Activated T-helper 1 cell treated with Interleukin-2 at 50 U/mL for 16 hours (primary cell): ENCODE measurements at places on chromosomes 5 and 9.

DNA sequence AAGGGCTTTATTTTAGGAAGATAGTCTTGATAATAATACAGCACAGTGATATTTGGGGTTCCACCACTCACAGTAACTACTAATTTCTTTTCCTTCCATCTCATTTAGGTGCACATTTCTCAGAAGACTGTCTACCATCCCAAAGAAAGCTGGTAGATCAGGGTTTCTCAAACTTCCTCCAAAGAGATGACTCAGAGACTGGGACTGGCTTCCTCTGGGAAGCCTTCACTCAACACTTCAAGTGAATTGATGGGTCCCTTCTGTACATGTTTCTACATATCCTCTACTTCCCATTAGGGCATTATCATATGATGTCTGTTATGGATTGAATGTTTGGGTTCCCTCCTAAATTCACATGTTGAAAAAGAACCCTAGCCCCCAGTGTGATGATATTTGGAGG lies 138.5 kb downstream of the SPOCK1 start:
- no peak for DNase-seq

GRCh38 chr9:89486681-89487080 lies 11.2 kb downstream of the SEMA4D start:
- no peak for DNase-seq

DNA sequence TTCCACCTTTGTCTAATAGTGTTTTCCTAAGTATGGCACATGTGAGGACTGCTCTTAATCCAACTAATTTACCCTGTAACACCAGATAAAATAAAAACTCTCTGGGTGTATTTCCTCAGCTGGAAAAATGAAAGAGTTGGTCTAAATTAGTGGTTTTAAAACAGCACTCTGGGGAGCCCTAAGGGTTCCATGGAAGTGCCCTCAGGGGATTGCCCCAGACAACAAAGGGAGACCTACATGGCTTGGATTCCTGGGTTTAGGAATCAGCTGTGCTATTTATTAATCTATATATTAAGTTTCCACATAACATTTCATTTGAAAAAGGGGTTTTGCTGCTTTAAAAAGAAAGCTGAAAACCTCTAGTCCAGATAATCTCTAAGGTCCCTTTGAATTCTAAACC lies 20.2 kb downstream of the ADAMTS6 start:
- no peak for DNase-seq

DNA sequence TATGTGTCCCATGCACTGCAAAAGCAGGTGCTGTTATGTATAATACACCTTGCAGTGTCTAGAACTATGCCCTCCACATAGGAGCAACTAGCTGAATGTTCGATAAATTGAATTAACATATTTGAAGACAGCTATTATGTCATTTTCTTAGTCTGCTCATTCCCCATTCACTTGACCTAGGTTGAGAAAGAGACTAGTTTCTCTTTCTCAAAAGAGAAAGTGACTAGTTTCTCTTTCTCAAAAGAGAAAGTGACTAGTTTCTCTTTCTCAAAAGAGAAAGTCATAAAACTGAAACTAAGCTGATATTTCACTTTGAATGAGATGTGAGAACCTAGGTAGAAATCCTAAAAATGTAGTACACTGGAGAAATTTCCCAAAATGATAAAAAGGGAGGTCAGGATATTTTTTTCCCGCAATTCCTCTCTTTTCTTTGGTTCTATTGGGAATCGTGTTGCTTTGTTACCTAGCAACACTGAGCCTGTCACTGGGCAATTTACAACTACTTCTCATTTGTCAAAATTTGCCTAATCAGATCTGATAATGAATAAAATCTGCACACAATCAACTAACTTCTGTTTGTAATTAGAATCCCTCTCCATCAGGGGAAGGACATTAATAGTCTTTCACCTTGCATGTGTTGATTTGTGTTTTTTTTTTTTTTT lies 132.0 kb upstream of the GRIA1 start:
- DNase-seq = no peak

GRCh38 chr9:128125580-128126354 lies 1.8 kb downstream of the PTGES2 start:
- no peak for DNase-seq

DNA sequence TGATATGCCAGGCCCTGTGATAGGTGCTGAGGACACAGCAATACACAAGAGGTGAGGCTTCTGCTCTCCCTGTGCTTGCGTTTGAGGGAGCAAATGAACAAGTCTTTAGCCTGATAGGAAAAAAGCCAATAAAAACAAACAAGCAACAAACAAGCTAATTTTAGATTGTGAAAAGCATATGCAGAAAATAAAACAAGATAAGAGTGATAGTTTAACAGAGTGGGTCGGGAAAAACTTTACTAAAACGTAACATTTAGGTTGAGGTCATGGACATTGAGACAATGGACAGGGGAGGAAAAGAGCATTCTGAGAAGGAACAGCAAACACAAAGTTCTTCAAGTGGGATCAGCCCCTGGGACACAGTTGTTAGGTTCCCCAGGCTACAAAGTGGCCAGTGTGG lies 4.3 kb downstream of the SMIM3 start:
- DNase-seq = no peak

GRCh38 chr9:133453651-133454050 lies 6.1 kb upstream of the CACFD1 start:
- no peak for DNase-seq

DNA sequence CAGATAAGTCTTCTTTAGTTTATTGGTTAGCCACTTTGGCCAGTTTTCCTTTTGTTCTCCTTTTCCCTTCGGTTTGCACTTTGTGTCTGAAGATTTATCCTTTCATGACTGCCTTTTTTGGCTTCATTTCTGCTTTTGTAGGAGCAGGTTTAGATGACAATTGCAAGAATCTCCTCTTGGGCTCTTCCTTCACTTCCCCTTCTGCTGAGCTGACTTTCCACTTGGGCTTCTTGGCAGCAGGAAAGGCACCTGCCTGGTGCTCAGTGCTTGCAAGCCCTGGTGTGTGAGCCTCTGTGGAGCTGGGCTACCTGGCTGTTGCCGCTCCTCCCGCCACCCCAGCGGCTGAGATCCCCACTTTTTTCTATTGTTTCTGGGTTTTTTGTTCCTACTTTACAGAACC lies 7.3 kb downstream of the CCDC112 start:
- no peak for DNase-seq

DNA sequence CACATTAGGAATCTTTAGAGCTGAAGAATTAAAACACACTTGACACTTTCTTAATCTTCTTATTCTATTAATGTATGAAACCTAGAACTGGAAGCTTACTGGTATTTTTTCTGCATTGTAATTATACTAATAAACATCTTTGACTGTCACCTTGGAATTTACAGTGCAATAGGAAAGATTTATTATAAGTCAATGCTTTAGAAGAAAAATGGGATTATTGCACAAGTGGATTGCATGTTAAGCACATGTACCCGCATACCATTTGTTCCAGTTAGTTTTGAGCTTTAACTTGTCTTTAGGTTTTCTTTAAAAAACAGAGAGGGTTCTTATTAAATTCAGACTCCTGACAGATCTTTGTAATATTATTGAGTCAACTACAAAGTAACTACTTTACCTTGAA lies 278.5 kb downstream of the CCDC171 start:
- no peak for DNase-seq

GRCh38 chr5:17405976-17406375 lies 92.1 kb upstream of the TAF11L2 start:
- no peak for DNase-seq

- no peak for DNase-seq
Observed at GRCh38 chr5:81426359-81427030, 32.6 kb upstream of the ACOT12 start.

- no peak for DNase-seq
Observed at GRCh38 chr9:5718296-5719032, 89.6 kb downstream of the RIC1 start.

DNA sequence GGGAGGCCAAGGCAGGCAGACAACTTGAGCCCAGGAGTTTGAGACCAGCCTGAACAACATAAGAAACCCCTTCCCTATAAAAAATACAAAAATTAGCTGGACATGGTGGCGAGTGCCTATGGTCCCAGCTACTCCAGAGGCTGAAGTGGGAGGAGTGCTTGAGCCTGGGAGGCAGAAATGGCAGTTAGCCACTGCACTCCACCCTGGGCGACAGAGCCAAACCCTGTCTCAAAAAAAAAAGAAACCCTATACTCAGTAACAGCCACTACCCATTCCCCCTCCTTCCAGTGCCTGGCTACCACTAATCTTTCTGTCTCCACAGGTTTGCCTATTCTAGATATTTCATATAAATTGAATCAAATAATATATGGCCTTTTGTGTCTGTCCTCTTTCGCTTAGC lies 14.3 kb upstream of the SIL1 start:
- no peak for DNase-seq

DNA sequence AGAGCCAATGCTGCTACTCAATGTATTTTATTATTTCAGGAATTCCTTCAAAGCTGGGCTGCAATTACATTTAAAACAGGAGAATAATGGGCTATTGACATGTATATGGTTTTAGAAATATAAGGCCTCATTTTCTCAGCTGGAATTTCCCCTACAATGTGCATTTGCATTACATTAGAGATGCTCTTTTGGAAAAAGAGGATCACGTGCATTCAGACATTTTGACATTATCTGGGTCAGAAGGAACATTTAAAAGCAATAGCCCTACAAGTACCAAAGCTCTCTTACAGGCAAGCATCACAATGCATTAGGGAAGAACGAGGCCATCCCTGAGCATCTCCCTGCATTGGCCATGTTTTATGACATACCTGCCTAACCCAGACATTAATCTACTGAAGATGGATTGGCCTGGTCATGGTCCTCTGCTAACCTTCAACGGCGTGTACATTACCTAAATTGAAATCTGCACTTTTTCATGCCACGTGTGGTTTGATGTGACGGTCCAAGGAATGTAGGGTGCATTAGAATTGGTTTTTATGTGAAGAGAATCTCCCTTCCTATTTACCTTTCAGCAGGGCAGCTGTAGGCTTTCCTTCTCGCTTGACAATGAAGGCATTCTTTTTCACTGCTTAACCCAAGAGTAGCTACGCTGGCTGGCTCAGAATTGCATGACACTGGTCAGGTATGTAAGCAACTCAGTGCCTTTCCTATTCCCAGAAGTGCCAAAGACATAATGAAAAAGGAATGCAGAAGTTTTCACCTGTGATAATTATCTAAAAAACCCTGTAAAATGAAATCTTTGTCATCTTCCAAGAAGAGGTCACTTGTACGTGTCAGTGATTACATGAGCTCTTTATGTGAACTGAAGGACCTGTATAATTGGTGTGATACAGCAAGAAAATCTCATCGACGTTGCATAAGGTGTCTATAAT lies 212.3 kb upstream of the MPDZ start:
- no peak for DNase-seq

- no peak for DNase-seq
Observed at GRCh38 chr5:146040527-146040926, 64.8 kb downstream of the PLAC8L1 start.

GRCh38 chr5:108749128-108749861 lies 1.6 kb downstream of the FER start:
- no peak for DNase-seq

DNA sequence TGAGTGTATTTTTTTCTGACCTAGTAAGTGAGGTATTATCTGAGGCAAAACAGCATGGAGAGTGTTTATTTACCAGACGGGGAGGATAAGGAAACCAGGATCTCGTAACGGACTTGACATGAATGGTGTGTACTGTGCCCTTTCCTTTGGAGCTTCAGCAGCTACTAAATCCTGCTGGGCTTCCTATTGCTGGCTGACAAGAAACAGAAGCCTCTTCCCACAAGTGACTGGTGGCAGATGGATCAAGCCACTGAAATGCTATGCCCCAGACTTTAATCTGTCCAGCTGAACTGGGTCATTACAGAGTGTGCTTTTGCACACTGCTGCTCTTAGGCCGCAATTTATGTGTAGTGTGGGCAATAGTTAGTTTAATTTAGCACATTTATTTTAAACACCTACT lies 162.7 kb upstream of the MRPS30 start:
- no peak for DNase-seq

GRCh38 chr5:151257731-151258181 lies 4.8 kb downstream of the GM2A start:
- no peak for DNase-seq

- no peak for DNase-seq
Observed at GRCh38 chr5:177093803-177094202, 7.1 kb downstream of the FGFR4 start.
